ENCODE measurements at places on chromosomes 7 and 10.

DNA sequence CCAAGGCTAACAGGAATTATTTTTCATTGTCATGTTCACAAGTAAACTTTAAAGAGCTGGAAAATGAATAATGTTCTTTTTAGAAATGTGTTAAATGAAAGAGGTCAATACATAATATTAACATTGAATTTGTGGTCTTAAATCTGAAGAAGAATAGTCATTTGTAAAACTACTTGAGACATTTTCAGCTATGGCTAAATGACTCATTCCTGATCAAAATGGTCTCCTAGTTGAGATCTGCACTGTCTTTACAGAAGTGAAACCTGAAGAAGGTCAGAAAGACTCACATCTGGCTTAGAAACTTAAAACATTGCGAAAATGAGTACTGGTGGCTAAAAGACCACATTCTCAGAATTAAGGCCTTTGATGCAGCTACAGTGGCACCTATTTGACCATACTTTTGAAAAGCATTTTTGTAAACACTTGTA lies 5.9 kb downstream of the PIK3CG start:
- DNase-seq, result no peak

- DNase-seq, result no peak
These were observed 43.4 kb downstream of the BPGM start for GRCh38 chr7:134690016-134690415.

- no peak for DNase-seq
These were observed 1.2 kb downstream of the GET4 start for GRCh38 chr7:877312-878232.

GRCh38 chr7:73582664-73583202 lies 4.4 kb upstream of the TBL2 start:
- DNase-seq, result no peak

DNA sequence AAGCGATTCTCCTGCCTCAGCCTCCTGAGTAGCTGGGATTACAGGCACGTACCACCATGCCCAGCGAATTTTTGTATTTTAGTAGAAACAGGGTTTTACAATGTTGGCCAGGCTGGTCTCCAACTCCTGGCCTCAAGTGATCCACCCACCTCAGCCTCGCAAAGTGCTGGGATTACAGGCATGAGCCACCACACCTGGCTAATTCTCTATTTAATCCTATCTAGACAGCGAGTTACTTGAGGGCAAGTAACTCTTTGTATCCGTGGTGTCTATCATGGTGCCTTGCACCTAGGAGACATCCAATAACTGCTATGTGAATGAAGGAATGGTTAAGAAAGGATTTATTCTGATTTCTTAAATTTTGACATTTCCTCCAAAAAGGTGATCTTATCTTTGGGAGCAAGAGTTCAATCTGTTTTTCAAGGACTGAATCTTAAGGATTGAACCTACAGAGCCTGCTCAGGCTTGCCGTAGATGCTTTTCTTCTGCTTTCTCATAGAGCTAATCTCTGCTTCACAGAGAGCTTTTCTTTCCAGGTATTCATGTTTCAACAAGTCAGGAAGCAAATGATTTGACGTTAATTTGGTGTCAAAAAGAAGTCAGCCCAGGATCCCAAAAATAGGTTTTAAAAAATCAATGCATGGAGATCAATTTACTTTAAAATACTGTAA lies 101.6 kb downstream of the CUL2 start:
- no peak for DNase-seq

DNA sequence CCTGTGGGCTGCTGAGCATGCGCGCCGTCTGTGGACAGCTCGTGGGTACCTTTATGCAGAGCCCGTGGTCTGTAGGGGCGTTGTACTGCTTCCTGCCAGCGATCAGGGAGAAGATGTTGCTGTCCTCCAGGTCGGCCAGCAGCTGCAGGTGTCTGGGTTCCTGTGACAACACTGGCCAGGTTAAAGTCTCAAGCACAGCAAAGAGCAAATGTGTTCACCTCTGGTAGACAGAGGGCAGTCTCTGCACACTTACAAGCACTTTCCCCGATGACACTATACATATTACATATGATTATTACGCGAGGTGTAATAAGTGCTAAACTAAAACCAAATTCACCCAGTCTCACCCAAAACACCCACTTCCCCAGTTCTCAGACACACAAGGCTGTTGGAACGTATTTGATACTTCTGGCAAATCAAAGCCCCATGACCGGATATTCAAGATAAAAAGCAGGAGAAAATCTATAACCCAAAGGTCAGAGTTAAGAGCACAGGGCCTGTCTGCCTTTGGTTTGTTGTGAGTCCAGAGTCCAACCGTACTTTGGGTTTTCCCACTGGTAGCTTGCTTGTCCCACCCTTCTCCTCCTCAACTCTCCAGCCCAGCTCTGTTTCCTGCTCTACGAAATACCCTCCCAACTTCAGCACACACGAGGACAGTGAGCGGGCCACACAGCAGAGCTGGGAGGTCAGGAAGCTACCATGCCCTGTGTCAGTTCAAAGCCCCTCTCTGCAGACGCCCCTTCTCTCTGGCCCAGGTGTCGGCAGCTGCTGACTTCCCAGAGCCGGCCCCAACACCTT lies 49.7 kb upstream of the DDC start:
- no peak for DNase-seq

DNA sequence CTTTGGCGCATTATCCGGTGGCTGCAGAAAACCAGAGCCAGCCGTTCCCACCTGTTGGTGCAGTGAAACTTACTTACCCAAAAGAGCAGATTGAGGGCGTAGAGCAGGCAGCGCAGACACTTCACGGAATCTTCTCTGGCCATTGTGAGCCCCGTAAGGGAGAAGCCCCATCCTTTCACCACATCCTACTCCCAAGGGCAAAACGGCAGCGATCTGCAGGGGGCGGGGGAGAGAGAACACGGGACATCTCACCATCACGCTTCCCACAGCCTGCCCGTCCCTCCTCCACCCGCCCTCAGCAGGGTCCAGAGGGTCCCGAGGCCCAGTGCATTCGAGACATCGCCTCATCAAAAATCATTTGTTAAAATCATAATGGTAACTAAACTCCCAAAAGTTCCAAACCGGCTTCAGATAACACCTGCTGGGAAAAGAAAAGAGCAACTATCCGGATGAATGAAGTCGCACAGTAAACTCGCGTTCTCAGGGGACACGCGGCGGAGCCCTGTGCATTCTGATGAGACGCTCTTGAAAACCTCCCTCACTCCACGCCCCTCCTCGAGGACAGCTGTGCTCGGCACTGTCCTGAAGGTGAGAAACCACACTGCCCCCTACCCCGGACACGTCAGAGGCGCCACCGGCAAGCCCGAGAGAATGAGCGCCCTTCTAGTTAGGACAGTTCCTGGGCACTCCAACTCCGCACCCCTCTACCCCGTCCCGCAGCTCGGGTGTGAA lies 1.2 kb downstream of the TSPAN12 start:
- DNase-seq, result no peak

- no peak for DNase-seq
These were observed 6.7 kb upstream of the ZNF33B start for GRCh38 chr10:42645103-42645502.

DNA sequence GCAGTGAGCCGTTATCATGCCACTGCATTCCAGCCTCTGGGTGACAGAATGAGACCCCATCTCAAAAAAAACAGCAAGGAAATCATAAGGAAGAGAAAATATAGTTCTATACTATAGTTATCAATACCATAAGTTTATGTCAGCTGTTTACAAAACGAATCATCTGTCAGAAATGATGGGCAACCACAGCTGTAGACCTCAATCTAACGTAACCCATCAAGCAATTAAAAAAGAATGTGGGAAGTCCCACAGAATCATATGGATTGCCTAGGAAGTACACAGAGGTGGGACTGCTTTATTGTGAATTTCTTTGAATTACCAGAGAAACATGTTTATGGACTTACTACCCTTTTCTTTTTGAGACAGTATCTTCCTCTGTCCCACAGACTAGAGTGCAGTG lies 6.9 kb downstream of the NRBF2 start:
- DNase-seq, result no peak

DNA sequence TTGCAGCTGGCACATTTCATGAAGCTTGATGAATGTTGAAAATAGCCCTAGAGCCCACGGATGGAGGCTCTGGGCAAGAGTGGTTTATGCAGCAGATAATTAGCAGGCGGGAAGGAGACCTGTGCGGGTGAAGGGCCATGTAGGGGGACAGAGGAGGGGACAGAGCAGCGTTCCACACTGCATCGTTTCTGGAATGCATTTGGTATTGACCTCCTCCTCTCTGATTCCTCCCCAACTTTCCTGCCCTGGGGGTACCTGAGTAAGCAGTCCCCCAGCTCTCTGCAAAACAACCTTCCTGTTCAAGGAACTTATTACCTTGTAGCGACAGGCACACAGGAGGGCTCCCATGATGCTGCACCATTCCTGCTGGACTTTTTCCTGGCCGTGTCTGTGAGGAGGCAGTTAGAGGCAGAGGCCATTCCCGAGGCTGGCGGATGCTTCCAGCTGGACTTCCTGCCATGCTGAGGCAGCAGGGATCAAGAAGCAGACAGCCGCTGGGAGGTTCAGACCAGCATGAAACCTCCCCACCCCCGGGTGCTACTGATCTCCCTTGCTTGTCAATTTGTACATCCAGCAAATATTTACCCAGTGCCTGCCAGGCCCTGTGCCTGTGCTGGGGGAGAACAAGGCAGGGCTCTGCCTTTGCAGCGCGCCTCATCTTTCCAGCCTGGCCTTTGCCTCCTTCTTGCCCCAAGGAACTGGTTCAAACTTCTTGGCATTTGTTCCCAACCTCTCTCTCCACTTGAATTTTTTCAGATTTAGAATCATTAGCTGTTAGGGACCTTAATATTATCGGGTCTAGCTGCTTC lies 28.7 kb downstream of the SLC29A3 start:
- no peak for DNase-seq

GRCh38 chr10:76210211-76210610 lies 778.8 kb downstream of the LRMDA start:
- no peak for DNase-seq

DNA sequence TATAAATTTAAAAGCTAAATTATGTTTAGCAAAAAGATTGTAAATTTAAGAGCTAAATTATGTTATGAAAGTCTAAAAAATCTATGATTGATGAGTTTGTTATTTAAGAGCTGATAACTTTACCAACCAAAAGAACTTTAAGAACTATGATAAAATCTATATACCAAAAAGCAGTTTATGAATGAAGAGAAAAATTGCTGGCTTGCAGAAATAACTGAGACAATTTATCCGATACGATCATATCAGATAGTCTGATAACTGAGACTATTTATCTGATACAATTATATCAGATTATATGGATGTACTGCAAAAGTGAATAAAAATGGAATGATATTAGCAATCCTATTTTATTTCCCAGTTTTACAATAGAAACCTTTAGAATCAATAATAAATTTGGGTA lies 50.2 kb downstream of the IQUB start:
- no peak for DNase-seq

DNA sequence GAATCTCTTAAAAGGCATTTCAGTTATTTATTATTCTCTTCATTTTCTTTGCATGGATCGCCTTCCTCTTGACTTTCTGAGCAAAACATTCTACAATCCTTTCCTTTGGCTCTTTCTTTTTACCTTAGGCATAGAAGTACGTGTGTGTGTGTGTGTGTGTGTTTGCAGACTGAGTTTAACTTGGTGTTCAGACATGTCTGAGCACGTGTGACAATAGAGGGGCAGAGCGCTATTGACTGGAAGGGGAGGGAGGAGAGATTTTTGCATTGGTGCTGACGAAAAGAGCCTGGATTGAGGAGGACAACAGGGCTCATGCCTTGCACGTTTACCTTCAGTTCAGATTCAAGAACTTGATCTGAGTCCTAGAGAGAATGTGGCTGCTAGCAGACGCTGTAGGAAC lies 129.8 kb downstream of the SEC23IP start:
- no peak for DNase-seq

DNA sequence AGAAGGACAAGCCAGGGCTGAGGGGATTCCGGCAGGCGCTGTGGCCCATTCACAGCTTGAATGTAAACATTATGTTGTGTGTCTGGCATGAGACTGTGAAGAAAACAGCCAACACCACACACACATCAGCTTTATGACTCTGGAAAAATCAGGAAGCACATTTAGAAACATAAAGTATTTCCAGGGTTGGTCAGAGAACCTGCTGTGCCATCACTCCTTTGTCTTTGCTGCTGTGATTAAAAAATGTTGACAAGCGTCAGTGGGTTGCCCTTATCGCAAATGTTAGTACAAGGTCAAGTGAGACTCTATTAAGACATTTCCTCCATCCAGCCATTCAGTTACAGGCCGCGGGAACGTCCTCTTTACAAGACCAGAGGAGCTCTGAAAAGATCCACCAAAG lies 95.4 kb downstream of the TAX1BP1 start:
- no peak for DNase-seq

DNA sequence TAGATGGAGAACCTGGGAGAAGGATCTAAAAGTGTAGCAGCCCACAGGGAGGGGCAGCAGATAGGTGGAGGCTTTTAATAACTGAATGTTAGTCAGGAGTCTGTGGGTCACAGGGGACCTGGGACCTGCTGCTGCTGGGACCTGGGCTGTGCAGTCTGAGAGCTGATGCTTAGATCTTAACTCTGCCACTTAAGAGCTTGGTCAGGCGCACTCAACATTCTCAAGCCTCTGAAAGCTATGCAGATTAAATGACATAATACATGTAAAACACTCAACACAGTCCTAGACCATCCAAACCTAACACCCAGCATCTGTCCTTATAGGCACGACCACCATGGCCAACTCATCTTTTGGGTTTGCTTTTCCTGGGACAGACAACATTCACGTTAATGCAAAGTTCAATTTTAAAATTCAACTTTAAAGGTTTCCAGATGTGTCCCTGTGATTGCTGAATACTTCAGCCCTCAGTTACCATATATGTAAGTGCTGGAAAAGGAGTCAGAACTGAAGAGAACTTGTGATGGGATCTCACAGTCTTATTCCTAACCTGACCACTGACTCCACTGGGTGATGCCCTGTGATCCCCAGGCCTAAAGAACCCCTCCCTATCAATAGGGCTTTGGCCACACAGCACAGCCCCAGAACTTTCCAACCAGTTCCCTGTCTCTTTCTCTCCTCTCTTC lies 321.0 kb downstream of the PLXNA4 start:
- no peak for DNase-seq

- no peak for DNase-seq
These were observed 143.8 kb upstream of the ADCY1 start for GRCh38 chr7:45430397-45430796.

DNA sequence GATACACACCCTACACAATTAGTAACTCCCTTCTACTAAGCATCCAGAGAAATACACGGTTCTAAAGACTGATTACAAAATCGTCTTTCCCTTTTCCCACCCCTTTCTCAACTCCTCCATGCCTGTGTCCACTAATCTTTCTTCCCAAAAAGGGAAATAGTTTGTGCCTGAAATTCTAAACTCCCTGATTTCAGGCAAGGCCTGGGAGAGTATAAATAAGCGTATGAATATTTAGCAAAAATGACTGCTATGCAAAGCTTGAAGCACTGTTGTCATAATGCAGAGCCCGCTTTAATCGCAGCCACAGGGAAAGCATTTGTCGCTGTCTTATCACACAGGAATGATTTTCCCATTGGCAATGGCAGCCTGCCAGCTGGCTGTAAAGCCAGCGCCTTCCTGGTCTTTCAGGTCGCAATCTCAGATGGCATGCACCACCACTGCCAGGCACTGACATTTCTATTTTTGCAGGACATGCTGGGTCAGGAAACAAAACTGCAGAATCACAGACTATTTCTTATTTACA lies 142.9 kb upstream of the PCGF5 start:
- DNase-seq, result no peak

Data from T1000 (cell line).